Activated CD4-positive, alpha-beta T cell treated with anti-CD3 and anti-CD28 coated beads, Interleukin-2, amount 50 U/mL, for 24 hours (primary cell): ENCODE measurements at places on chromosomes 6 and 20.

GRCh38 chr6:112085286-112086065 is 1.8 kb downstream of the TUBE1 start:
- no peak for DNase-seq

DNA sequence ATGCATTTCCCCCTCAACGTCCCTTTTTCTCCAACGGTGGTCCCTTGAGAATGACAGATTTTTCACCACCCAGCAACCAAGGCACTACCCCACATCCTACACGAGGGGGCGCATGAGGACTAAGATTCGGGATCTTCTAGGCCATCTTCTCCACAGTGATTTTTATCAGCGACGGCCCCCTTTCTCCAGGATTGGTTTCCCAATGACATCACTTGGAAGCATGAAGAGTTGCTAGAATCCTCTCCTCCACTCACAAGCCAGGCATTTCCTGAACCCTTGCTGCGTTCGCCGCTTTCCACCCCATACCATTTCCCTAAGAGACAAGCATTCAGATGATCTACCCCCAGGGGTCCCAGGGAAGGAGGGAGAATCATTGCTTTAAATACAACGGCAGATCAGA is 252.0 kb downstream of the HIVEP2 start:
- peak; percentile 51 for DNase-seq

DNA sequence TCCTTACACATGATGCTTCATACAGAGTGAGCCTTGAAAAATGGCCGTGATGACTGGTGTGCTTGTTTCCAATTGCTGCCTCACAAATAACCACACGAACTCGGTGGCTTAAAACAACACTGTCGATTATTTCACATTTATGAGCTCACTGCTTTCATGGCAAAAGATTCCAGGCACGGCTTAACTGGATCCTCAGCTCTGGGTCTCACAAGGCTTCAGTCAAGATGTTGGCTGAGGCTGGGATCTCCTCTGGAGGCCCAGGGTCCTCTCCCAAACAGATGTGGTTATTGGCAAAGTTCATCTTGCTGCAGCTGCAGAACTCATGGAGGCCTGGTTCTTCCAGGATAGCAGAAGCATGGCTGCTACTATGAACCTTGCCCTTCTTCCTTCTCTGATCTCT is 144.6 kb downstream of the TFAP2C start:
- no peak for DNase-seq

DNA sequence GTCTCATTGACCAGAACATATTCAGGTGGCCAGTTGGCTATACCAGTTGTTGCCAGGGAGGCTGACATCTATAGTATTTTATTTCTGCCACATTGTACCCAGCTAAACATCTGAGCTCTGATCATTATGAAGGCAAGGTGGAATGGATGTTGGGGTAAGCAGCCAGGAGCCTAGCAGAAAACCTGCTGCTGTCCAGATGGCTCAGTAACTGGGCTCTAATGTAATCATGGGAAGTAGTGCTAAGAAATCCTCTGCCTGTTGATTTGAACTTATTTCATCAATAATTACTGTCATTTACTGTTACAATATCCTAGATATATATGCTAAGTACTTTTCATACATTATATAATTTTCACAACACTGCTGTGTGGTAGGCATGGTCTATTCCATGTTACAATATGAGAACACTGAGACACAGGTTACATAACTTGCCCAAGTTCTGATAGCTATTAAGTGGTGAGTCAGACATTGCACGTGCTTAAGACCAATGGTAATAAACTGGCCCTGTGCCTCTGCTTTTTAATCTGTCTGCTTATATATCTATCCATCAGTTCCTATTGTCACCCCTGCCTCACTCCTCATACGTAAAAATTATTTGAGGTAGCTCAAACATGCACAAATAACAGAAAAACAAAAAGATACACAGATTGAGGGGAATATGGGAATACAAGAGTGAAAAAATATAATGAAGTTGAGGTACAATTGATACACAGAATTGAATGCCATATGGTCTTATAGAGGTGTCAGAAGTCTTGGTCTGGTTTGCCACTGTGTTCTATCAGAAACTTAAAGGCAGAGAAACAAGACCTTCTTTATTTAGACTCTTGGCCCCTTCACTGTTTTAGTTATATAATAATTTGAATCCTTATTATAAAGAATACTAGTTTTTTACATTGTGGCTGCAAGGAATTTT is 25.2 kb downstream of the TBPL1 start:
- no peak for DNase-seq

- no peak for DNase-seq
Observed at GRCh38 chr6:53728570-53729194, 63.1 kb upstream of the KLHL31 start.

DNA sequence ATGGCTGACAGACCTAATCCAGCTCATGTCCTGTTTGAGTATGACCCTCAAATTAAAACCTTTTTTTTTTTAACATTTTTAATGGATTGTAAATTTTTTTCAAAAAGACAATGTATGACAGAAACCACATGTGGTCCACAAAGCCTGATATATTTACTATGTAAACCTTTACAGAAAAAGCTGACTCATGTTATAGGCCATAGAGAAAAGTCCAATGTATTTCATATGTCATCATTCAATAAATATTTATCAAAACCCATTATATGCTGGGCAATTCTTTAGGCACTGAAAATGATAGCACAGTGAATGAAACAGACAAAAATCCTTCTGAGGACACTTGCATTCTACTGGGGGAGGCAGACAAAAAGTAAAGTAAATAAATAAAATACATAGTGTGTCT is 826.2 kb upstream of the FLRT3 start:
- DNase-seq, result no peak

GRCh38 chr6:83578057-83578456 is 65.7 kb downstream of the PRSS35 start:
- DNase-seq, result no peak

- no peak for DNase-seq
Observed at GRCh38 chr6:169452117-169452868, 198.6 kb upstream of the THBS2 start.

- DNase-seq, result no peak
Observed at GRCh38 chr20:19992996-19993908, 23.9 kb upstream of the NAA20 start.

DNA sequence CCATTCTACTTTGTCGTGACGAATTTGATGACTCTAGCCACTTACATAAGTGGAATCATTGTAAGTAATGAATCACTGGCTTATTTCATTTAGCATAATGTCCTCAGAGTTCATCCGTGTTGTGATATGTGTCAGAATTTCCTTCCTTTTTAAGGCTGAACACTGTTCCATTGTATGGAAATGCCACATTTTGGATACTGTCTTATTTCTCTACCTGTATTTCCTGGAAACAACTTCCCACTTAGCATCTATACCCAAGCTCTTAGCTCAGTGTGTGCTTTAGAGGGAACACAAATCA is 28.8 kb upstream of the GGTLC1 start:
- no peak for DNase-seq

DNA sequence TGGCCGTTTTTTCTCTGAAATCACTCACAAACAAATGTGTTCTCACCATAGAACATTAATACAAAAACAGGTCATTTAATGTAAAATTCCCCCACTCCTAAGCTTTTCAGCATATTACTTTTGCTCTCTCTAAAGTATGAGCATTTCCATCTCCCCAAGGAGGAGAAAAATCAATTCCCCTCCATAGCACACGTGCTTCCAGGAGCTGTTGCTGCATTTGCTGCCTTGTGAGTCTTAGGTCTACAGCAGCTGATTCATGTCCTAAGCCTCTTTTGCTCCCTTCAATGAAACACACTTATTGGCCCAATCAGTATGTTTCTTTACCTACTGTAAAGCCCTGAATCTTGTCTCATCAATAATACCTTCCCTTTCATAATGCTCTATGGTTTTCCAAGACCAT is 6.4 kb upstream of the COL9A1 start:
- DNase-seq, result no peak

DNA sequence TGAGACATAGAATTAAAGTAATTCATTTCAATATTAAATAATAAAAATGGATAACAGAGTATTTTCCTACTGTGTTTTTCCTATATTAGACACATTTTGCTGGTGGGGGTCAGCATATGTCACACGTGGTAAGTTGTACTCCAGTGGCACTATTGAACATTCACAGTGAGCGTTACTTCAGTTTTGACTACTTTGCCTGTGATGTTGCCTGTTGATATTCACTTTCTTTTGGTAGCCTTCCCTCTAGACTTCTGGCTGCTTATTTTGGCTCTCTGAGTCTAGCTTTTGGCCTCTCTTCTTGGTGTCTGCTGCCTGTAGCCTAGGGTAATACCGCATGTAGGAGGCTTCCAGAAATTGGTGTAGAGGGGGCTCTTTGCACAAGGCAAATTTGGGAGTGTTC is 64.4 kb upstream of the TFB1M start:
- no peak for DNase-seq

DNA sequence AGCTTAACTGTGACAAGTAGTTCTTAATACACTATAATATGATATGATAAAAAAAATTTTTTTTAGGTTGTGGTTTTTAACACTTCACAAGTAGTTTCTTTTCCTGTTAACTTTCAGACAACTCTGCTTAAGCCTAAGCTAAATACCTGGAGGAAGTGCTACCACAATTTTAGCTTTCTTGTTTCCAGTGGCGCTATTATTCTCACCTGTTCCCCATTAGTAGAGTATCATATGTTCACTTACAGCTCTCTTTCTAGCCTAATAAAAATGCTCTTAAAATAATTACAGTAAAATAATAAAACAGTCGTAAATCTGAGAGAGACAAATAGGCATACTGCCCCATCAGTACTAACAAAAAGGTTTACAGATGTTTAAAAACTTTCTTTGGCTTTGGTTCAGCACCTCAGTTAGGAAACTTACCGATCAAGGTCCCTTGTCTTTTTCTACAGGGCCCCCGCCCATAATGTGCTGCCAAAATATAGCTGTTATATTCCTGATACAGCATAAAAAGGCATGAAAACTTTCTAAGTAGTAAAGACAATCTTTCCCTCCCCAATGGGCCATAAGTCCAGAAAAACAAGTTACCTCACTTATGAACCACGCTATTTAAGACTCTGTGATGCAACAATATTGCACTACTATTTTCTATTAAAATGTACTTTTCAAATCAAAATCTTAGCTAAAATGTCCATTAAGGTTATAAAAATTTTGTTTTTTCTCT is 57.9 kb downstream of the SESN1 start:
- no peak for DNase-seq
